ENCODE measurements at places on chromosomes 7 and 10. TPM values are rescaled to one million over a fixed set of nuclear protein-coding genes. Genes with fewer than 3 reads are reported as not detected.

GRCh38 chr10:88800152-88801125, 2.1 kb upstream of the LIPM start:
- DNase-seq = no peak

DNA sequence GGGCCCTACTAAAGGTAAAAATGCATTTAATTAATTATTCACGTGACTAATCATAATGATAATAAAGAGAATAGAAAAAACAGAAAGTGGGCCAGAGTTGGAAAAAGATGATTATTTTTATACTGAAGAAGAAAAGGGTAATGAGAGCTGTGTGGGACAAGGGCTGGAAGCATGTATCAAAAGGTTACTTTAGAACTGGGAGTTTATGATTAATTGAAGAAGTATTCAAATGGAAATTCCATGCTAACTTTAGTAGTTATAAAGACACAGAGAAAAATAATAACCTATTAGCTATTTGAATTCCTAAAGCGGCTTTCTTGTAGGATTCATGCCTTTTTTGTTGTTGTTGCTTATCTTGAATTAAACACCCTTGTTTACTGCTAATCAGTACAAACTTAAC, 49.9 kb downstream of the MKX start:
- DNase-seq = no peak

GRCh38 chr7:113120647-113121046, 2.3 kb upstream of the SMIM30 start:
- no peak for DNase-seq

The PPP1R3C gene
- 2.0 TPM for total RNA-seq

The TSPAN12 gene
- total RNA-seq = 28.9 TPM
